Testis (tissue), 5 donors: ENCODE measurements at places on chromosomes 13 and 19. TPM values are rescaled to one million over a fixed set of nuclear protein-coding genes. Genes with fewer than 3 reads are reported as not detected.

The TEX26 gene
- polyA plus RNA-seq: 40.7 TPM

DNA sequence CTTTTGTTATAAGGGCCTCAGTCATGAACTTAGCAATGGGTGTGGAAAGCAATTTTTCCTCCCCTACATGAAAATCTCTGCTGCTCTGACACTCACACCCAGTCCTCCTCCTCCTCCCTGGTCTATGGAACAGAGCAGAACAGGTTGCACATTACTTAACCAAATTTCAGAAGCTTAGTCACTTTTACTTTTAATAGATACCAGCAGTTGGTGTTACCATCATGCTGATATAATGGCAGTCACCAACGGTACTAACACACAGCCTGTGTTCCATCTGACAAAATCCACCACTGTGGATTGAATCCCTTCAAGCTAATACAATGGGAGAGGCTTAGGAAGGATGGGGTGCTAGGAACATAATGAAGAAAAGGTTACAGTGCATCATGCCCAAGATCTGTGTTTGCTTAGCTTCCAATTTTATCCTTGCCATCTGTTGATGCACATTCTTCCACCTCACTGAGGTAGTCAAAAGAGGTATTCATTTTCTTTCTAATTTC is 9.8 kb downstream of the TPT1 start:
- H3K4me3 ChIP-seq: no peak overlapping the region
- H3K27ac ChIP-seq: no peak overlapping the region
- DNase-seq: no peak
- H3K36me3 ChIP-seq: no peaks in the 10 kb centered on the region

- H3K4me3 ChIP-seq: no peak overlapping the region
- no peak overlapping the region for H3K27ac ChIP-seq
- H3K27me3 ChIP-seq: no peaks in the 10 kb centered on the region
- H3K4me1 ChIP-seq: peaks cover 9% of the 10 kb centered on the region
Observed at GRCh38 chr19:1291761-1292418, 6.2 kb downstream of the EFNA2 start.

GRCh38 chr19:3506384-3507340 is 551 bp downstream of the FZR1 start:
- peak overlapping the region; percentile 79 for H3K27ac ChIP-seq
- peaks cover 17% of the 10 kb centered on the region for H3K4me1 ChIP-seq
- peak overlapping the region; percentile 70 for H3K4me3 ChIP-seq
- peak; percentile 39 for DNase-seq
- no peaks in the 10 kb centered on the region for H3K36me3 ChIP-seq

The PEG3 gene
- polyA plus RNA-seq: 65.9 TPM

DNA sequence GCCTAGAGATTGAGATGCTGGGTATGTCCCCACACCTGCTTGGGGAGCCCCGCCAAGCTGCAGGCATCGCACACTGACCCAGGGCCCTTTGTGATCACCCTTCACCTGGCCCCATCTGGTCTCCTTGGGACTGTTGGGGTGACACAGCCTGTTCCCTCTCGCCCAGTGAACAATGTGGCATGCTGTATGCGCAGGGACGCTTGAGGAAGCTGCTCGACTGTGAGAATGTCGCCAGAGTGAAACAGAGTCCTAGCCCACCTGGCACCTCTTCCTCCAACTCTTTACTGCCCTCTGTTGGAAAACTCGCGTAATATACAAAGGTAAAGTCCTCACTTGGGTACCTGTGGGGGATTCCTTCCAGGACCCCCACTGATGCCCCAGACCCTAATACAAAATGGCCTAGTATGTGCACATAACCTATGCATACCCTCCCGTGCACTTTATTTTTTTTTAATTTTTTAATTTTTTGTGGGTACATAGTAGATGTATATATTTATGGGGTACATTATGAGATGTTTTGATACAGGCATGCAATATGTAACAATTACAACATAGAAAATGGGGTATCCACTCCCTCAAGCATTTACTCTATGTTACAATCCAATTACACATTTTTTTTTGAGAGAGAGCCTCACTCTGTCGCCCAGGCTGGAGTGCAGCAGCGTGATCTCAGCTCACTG is 9.0 kb downstream of the BLOC1S3 start:
- no peaks in the 10 kb centered on the region for H3K36me3 ChIP-seq
- DNase-seq: no peak
- peaks cover 6% of the 10 kb centered on the region for H3K4me1 ChIP-seq
- no peak overlapping the region for H3K27ac ChIP-seq
- H3K4me3 ChIP-seq: no peak overlapping the region

The CRLF1 gene
- 8.7 TPM for polyA plus RNA-seq

The FCAR gene
- not detected for polyA plus RNA-seq

The ETFB gene
- 109 TPM for polyA plus RNA-seq

The ZNF560 gene
- 8.0 TPM for polyA plus RNA-seq

GRCh38 chr19:18809149-18809868 is 18.2 kb upstream of the COMP start:
- H3K27ac ChIP-seq: no peak overlapping the region
- H3K36me3 ChIP-seq: no peaks in the 10 kb centered on the region
- H3K27me3 ChIP-seq: no peaks in the 10 kb centered on the region
- no peak overlapping the region for H3K4me3 ChIP-seq
